ENCODE measurements at places on chromosomes 1 and 21.

DNA sequence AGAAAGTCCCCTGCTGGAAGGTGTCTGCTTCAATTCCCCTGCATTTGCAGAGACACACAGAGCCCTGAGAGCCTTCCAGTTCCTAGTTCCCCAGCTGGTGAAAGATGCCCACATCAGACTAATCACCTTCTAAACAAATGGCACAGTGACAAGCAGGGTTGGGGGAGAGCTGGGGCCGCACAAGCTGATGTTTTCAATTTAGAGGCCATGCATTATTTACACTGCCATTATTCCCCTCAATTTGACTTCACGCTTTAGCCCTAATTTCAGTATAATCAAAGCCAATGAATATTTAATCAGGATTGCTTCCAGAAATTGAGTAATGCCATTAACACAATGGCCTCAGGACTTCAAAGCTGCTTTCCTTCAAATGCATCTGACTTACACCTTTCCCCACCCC is 81.5 kb downstream of the BEND5 start:
- DNase-seq, result no peak

DNA sequence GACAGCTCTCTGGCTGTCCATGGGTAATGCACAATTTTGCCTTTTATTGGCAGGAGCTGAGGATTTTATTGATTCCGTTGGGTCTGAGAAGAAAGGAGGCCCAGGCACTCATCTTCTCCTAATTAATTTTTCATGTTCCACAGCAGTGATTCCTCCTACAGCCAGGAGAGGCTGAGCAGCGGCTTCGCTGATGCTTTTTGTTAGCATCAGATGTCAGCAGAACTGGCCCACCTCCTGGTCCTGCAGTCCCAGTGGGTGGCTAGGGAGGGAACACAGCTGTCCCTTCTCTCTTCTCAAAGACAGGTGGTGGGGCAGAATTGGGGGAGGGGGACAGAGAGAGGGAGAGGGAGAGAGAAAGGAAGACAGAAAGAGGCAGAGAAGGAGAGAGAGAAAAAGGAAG is 5.7 kb downstream of the MT1HL1 start:
- DNase-seq, result no peak

- no peak for DNase-seq
These were observed 264.5 kb downstream of the MRPL39 start for GRCh38 chr21:25342816-25343215.

DNA sequence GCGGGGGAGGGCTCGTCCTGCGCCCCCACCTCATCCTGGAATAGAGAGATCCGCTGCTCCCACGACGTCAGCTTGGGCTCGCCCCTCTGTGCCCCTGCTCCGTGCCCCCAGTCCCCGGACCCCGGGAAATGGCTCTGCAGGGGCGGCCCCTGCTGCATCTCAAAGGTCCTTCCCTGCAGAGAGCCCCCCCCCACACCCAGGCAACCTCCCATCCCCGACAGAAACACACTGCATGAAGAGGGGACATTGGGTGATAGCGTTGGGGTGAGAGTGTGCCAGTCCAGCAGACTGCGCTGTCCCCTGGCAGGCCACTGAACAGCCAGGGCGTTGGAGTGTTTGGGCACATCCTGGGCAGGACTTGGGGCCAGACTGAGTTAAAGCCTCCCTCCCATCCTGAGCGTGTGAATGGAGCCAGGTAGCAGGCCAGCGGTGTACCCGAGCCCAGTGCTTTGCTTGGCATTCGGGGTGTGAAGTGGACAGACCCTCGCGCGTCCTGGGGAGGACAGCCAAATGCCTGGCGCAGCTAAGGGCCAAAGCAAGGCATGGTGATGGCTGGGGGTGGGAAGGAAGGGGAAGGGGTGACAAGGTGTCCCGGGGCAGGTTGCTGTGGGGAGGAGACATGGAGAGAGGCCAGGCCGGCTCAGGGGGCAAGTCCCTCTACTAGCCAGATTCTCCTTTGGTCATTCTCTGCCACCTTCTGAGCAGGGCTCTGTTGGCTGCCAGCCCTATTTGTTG is 633 bp upstream of the ETNK2 start:
- no peak for DNase-seq

DNA sequence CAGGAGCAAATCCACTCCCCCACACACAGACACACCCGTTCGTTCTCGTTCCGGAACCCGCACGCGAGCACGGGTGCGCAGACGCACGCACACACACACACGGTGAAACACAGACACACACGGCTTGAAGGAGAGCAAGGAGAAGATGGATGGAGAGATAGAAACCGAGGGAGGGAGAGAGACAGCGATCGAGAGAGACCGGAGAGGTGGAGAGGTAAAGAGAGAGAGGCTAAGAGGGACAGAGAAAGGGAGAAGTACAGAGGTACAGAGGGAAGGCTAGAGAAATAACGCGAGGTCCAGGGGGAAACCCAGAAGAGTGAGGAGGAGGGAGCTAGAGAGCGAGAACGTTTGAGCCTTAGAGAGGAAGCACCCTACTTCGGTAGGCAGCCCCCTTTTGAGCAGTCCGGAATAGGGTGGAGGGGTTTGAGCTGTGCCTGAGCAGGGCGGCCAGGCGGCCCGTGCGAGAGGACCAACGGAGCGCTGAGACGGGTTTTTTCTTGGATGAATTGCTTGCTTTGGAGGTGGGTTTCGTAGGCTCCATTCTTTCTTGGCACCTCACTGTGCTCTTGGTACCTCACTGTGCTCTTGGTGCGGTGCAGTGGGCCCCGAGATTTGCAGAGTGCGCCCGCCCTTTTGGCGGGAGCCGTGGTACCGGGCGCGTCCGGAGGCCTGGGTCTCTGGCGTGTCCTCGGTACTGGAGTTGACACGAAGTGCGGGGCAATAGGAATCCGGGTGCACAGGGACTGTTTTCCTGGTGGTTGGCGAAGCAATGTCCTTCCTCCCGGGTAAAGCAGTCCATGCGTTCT is 88.4 kb upstream of the RHOU start:
- DNase-seq, result peak; percentile 73

DNA sequence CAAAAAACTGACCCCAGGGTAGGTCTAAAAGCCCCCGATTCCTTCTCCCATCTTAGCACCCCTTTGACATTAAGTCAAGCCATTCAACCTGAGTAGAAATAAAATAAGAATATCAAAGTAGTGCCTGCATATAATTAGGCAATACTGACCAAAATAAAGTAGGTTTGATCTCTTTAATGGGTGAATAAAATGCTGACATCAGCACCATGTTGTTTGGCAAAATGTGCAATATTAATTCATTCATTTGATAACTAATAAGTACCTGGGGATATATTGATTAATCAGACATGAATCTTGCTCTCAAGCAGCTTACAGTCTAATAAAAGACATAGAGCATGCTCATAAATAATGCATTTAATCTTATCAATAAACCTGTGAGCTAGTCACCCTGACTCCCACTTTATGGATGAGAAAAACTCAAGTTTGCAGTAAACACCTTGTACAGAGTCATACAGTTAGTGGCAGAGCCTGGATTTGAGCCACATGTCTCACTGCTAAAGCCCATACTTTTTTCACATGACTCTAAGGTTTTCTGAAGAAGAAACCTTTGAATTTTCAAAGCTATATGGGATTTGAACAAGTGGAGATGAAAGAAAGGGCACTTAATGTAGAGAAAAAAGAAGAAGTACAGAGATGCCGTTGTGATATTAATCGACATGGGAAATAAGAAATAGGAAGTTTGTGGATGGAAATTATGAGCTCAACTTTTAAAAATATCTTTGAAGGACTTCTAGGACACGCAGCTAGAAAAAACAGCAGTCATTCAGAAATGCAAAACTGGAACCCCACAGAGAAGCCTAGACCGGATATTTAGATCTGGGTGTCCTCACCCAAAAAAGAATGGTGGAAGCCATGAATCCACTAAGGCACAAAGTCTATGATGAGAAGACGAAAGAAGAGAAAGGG is 183.9 kb downstream of the TOMM20 start:
- no peak for DNase-seq

DNA sequence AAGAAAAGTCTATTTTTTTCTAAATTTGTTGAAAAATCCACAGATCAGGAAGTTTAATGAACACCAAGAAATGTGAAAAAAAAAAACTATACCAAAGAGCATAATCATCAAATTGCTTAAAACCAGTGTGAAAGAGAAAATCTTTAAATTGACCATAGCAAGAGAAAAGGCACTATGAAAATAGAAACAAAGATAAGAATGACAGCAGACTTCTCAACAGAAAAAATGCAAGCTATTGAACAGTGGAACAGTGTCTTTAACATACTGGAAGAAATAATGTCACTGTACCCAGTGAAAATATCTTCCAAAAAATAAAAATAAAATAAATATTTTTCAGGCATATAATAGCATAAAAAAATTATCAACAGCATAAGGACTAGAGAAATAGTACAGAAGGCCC is 243.0 kb upstream of the GJB5 start:
- DNase-seq, result no peak

GRCh38 chr1:208100906-208101305 is 143.3 kb downstream of the PLXNA2 start:
- no peak for DNase-seq

GRCh38 chr1:153882296-153882912 is 40.4 kb downstream of the GATAD2B start:
- DNase-seq, result no peak

DNA sequence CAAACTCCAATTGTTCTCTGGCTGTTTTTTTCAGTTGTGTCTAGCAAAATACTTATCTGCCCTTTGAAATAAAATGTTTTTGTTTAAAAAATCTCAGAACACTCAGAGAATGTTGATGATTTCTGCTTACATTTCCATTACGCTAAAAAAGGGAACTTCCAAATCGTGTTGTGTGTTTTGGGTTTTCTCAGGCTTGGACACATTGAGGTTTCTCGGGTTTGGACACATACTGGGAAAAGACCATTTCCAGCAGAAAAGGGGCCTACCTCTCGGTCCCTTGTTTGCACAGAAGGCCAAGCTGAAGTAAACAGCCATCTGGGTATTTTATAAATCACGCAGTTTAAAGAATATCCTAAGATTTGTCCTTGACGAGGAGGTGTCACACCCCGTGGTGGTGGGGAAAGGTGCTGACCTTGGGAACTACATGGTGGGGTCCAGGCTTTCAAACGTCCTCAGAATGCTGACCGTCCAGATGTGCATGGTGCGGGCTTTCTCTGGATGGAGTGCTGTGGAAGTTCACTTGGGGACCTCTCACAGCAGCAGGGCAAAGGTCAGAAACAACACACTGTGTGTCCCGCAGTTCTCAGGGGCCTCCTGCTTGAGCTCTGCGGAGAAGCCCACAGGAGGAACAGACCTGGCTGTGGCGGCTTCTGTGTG is 67.8 kb downstream of the SLC37A1 start:
- no peak for DNase-seq

DNA sequence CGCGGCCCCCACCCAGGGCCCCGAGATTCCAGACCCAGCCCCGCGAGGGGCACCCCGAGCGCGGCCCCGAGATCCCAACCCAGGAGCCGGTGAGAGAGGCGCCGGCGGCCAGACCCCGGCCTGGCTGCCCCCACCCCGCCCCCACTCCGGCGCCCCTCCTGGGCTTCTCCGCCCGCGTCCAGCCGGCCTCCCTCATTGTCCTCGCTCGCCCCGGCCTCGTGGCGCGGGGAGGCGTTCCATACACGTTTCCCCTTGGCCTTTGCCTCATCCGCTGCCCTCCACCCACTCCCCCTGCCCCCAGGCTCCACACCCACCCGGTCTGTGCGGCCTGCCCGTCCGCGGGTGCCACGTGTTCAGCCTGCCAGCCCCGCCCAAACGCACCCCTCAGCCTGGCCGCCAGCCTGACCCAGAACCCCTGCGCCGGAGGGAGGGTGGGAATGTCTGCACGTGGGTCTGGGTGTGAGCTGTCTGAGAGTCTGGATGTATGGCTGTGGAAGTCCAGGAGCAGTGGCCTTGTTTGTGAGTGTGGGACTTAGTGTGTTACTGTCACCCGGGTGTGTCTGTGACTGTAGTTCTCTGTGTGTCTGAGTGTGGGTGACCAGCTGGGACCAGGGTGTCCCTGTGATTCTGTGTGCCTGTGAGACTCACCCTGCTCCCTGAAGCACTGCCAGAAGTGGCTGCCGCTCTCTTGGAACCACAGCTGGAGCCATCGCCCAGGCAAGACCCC is 681 bp downstream of the B4GALT2 start:
- peak; percentile 70 for DNase-seq

DNA sequence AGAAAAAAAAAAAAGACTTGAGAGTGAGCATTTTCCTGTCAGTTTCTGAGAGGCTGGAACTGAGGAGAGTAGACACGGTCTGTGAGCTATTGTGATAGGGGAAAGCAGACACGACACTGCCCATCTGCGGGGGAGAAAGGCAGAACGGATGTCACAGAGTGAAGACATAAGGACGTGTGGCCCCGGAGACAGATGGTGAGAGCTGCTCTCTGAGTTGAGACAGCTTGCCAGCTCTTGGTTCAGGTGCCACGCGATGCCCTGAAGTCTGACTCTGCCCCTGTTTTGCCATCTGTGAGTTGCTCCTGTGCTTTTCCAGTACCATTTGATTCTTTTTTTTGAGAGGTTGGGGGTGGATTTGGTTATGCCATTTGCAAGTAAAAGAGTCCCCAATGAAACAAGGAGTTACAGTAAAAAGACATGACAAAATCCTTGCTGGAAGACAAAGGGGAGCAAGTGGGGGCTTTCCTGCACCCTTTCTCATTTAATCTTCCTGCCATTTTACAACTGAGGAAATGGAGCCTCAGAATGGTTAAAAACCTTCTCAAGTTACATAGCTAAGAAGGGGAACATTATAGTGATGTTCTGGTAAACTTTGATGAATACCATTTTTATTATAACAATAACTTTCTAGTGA is 128.9 kb upstream of the DNAH14 start:
- no peak for DNase-seq

DNA sequence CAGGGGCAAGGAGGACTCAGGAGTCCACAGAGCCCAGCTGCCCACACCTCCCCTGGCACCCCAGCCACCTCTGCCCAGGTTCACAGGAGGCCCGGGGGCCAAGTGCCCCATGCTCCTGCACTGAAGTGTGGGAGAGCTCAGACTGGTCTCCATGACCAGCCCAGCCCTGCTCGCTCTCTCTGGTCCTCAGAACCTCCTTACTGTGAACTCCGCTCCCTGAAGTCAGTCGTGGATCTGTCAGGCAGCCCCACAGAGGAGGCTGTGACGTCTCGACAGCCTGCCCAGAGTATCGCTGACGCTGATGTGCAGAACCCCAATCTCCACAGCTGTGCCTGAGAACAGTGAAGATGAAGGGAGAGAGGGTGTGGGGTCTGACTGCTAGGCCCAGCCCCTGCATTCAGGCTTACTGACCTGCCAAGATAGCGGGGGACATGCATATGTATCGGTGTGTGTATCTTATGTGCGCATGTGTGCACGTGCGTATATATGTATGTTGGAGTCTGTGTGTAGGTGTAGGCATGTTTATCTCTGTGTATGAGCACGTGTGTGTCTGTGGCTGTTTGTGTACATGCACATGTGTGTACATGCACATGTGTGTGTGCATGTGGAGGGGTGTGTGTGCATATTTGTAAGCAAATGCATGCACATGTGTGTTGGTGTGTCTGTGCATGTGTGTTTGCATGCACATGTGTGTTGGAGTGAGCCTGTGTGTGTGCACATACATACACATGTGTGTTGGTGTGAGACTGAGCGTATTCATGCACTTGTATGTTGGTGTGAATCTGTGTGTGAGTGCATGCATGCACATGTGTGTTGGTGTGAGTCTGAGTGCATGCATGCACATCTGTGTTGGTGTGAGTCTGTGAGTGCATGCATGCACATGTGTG is 118.5 kb upstream of the ARHGEF16 start:
- DNase-seq, result no peak

- no peak for DNase-seq
These were observed 207.5 kb downstream of the KCNT2 start for GRCh38 chr1:196400478-196401451.

Measured in activated T-cell treated with anti-CD3 and anti-CD28 coated beads, Interleukin-2, amount 50 U/mL, for 48 hours (primary cell).